ENCODE measurements at places on chromosomes 6 and 20.

DNA sequence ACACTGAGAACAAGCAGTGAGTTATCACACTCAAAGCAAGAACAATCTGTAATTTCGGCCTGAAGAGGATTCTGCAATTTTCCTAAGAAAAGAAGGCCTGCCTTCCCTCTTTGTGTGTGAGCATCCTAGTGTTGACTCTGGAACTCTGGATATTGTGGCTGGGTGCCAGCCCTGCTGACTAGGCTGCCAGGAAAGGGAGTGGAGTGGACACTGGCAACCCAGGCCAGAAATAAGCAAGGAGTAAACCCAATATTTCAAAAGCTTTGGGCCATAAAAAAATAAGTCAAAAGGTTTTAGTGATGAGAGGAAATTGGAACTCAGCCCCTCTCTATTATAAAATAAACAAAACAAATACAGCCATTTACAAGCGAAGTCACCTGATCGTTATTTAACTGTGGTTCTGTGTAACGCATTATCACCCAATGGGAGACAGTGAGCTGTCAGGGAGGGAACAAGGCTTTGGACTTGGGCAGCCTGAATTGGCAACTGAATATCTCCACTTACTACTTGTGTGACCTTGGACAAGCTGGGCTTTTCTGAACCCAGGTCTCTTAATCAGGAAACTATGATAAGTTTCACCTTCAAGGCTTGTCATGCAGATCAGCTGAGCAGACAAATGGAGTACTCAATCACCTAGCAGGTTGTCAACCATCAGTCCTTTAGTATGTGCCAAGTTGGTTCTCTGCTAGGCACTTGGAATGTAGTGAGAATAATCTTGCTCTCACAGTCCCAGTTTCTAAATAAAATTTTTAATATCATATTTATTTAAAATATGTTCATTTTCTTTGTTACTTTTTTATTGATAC lies 196.2 kb downstream of the PAX1 start:
- DNase-seq, result no peak

GRCh38 chr20:47272893-47273590 lies 83.5 kb downstream of the ZMYND8 start:
- peak; percentile 7 for DNase-seq

GRCh38 chr6:29628419-29629281 lies 4.3 kb downstream of the GABBR1 start:
- no peak for DNase-seq

DNA sequence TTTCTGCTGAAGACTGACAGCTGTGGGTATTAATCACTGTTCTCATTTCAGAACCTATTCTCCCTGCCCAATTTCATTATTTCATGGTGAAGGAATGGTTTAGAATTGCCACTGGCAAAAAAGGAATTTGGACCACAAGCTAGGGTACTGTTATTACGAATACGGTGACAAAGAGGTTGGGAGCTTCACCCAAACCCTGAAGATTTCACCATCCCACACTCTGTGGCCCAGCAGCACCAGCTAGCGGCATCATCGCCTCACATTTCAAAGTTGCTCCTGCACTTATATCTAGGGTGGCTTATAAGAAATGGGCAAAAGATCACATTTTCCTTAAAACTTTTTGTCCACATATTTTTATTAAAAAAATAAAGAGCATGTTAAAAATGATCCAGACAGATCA lies 236.1 kb downstream of the SYNDIG1 start:
- no peak for DNase-seq

DNA sequence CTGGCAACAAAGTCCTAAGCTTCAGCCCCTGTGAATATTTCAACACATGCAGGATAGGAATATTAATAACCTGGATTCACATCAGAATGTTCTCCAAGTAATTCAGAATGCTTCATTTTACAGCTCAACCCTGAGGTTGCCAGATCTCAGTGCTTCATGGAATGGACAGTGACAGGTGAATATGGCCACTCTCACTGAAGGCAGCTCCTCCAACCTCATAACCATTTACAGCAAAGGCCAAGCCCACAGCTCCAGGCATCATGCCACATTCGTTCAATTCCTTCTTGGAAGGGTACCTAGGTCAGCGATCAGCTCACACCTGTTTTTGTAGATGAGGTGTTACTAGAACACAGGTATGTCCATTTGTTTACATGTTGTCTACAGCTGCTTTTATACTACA lies 17.1 kb downstream of the CLIC5 start:
- DNase-seq, result no peak

DNA sequence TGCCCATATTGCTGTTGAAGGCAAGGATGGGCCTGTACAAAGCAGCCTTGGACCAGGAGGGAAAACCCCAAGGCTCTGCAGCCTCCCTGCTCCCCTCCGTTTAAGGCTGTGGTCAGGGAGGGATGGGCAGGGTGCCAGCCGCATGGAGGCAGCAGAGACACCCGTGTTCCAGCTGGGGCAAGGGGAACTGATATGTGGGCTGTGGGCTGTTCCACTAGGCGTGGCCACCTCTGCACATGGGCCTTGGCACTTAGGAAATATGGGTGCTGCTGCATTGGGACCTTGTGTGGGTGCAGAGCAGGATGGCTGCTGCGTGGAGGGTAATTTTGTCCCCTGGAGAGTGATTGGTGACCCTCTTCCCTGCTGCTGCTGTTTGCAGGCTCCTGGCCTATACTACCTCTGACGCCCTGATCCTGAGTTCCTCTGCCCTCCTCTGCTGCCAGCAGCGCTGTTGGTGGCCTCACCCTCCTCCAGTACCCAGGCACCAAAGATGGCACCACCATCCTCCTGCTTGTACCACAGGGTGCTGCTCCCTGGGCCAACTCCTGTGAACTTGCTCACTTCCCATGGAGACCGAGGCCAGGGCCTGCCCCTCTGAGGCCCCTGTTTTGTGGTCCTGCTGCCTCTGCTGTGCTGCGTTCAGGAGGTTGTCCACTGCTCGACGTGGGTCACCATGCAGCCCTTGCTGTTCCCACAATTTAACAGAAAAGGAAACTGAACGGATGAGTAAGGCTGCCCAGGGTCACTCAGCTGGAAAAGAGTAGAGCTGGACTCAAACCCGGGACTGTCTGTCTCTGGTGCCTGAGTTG lies 35.3 kb downstream of the PANK2 start:
- no peak for DNase-seq

- DNase-seq, result no peak
These were observed 88.9 kb upstream of the NT5E start for GRCh38 chr6:85360794-85361642.

Measured in stimulated activated CD8-positive, alpha-beta memory T cell treated with anti-CD3 and anti-CD28 coated beads, Interleukin-4, amount 100 ng/mL, for 1 hour (primary cell).